ENCODE measurements at places on chromosomes 2 and 18. TPM values are rescaled to one million over a fixed set of nuclear protein-coding genes. Genes with fewer than 3 reads are reported as not detected.

DNA sequence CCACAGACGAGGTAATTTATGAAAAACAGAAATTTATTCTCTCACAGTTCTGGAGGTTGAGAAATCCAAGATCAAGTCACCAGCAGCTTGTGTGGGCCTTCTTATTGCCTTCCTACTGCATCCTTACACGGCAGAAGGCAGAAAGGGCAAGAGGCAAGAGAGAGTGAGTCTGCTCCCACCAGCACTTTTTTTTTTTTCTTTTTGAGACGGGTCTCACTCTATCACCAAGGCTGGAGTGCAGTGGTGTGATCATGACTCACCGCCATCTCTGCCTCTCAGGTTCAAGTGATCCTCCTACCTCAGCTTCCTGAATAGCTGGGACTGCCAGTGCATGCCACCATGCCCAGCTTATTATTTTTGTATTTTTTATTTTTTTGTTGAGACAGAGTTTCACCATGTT lies 78.5 kb upstream of the HK2 start:
- peaks cover 9% of the 10 kb centered on the region for H3K36me3 ChIP-seq
- H3K4me1 ChIP-seq, result peaks cover 12% of the 10 kb centered on the region
- H3K27ac ChIP-seq, result no peak overlapping the region

GRCh38 chr2:211860224-211860623 lies 678.4 kb downstream of the ERBB4 start:
- no peaks in the 10 kb centered on the region for H3K36me3 ChIP-seq
- no peaks in the 10 kb centered on the region for H3K27me3 ChIP-seq
- no peaks in the 10 kb centered on the region for H3K4me1 ChIP-seq
- H3K27ac ChIP-seq, result no peak overlapping the region
- no peak overlapping the region for H3K4me3 ChIP-seq
- no peak for DNase-seq

GRCh38 chr18:36299015-36299414 lies 1.5 kb downstream of the FHOD3 start:
- peaks cover 47% of the 10 kb centered on the region for H3K27me3 ChIP-seq
- no peaks in the 10 kb centered on the region for H3K36me3 ChIP-seq
- no peak for DNase-seq
- no peak overlapping the region for H3K27ac ChIP-seq
- H3K4me3 ChIP-seq, result peak overlapping the region; percentile 19
- H3K4me1 ChIP-seq, result no peaks in the 10 kb centered on the region

DNA sequence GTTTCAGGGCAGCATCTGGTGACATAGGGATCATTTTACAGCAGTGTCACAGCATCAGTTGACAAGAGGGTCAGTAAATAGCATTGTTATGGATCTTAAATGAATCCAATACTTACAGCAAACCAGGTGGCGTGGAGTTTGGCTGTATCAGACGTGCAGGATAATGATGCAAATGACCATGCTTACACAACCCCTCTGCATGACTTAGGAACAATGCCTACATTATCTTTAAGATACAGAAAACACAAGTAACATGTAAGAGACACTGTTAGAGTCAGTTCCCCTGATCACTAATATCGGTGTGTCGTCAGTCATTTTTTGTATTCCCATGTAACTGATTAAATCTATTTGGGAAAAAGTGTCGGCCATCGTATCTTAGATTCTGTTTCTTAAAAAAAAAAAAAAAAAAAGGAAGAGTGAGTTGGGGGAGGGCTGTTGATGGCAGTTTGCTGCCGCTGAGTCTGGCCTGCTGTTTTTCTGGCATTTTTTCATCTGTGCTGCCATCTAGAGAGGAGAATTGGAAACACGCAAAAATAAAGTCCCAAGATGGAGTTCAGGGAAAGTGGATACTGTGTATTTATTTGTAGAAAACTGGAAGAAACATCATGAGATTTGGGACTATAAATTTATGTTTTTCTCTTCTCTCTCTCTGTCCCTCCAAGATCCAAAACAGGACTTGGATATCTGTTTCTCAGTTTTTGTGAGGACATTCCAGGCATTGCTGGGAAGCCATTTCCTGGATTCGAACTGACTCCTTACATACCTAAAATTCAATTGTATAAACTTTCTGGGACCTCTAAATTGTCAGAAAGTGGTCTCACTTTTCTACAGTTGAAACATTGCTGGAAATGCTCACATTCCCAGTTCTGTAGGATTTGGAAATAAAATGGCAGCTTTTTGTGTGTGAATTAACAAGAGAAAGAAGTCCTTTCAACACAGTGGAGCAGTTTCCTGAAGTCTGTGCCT lies 60.3 kb upstream of the AGPS start:
- H3K4me3 ChIP-seq, result peak overlapping the region; percentile 47
- H3K36me3 ChIP-seq, result no peaks in the 10 kb centered on the region
- H3K27ac ChIP-seq, result no peak overlapping the region
- DNase-seq, result peak; percentile 61

- H3K4me3 ChIP-seq, result no peak overlapping the region
- H3K27ac ChIP-seq, result peak overlapping the region; percentile 65
- no peak for DNase-seq
- no peaks in the 10 kb centered on the region for H3K27me3 ChIP-seq
Observed at GRCh38 chr2:62065243-62065642, 130.7 kb upstream of the B3GNT2 start.

DNA sequence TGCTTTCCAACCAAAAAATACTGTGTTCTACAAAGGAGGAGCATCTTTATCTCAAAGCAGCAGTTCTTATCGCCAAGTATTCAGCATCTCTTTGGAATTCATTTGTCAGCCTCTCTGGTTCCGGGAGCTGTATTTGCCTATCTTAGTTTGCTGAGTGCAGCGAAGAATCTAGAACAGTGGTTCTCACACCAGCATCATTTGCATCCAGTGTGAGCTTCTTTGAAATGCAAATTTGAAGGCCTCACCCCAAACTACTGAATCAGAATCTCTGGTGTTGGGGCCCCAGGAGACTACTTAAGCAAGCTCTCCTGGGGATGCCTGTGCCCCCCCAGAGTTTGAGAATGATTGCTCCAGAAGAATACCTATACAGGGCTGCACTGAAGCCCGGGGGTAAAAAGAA lies 1.5 kb upstream of the PTPN2 start:
- peaks cover 39% of the 10 kb centered on the region for H3K4me1 ChIP-seq
- no peak for DNase-seq
- H3K4me3 ChIP-seq, result peak overlapping the region; percentile 4
- H3K36me3 ChIP-seq, result no peaks in the 10 kb centered on the region
- H3K27ac ChIP-seq, result peak overlapping the region; percentile 98

- no peak overlapping the region for H3K4me3 ChIP-seq
- no peak for DNase-seq
- H3K27me3 ChIP-seq, result no peaks in the 10 kb centered on the region
- H3K36me3 ChIP-seq, result no peaks in the 10 kb centered on the region
- H3K27ac ChIP-seq, result peak overlapping the region; percentile 26
Observed at GRCh38 chr18:54173980-54174630, 50.4 kb downstream of the MBD2 start.

DNA sequence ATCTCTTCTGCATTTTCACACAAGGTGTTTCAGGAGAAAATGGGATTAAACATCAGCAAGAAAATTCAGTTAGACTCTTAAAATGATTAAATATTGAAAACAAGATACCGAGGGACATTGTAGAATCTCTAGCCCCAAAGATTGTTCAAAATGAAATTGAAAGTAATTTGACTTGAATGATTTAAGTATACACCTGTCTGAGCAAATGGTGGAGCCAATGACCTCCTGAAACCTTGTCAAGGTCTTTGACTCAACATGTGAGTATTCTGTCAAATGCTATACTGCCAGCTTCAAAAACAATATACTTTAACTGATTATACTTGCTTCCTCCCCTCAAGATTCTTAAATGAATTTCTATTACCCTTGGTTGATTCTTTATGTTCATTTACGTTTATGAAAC lies 411.0 kb downstream of the DCC start:
- no peak overlapping the region for H3K27ac ChIP-seq
- no peaks in the 10 kb centered on the region for H3K4me1 ChIP-seq
- DNase-seq, result no peak
- H3K4me3 ChIP-seq, result no peak overlapping the region
- no peaks in the 10 kb centered on the region for H3K36me3 ChIP-seq

DNA sequence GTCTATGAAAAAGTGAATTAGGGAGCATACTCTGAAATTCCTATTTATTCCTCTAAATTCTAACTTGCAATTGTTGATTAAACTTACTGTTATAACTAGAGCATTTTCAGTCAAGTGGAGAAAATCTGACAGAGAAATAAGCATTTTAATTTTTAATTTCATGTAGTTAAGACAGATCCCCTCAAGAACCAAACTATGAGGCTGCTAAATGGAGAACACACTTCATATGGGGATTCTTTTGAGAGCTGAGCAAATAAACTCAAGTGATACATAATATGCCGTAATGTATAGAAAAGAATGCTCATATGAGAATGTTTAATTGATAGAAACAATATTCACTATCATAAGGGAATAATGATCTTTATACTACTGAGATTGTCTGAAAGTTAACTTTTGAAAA lies 340.8 kb downstream of the ERBB4 start:
- DNase-seq, result no peak
- no peak overlapping the region for H3K27ac ChIP-seq
- H3K27me3 ChIP-seq, result no peaks in the 10 kb centered on the region
- H3K4me1 ChIP-seq, result no peaks in the 10 kb centered on the region

- H3K4me3 ChIP-seq, result peak overlapping the region; percentile 95
- H3K27ac ChIP-seq, result peak overlapping the region; percentile 93
- H3K27me3 ChIP-seq, result peaks cover 31% of the 10 kb centered on the region
- H3K36me3 ChIP-seq, result no peaks in the 10 kb centered on the region
Observed at GRCh38 chr2:19363474-19363778, 5.0 kb upstream of the OSR1 start.

DNA sequence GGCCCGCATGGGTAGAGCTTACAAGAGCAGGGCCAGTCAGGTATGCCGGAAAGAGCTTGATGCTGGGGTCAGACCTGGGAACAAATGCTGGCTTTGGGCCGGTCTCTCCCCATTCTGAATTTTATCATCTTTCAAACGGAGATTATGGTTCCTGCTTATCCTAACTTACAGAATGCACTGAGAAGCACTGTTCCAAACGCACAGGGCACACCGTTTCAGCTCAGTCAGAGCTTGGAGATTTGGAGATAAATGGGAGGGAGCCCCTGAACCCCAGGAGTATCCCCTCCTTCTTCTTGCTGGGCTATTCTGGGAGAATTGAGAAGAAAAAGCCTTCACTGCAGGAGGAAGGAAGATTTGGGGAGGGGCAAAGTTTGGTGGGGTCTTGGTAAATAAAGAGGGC lies 169.4 kb downstream of the DDX1 start:
- no peaks in the 10 kb centered on the region for H3K4me1 ChIP-seq
- no peaks in the 10 kb centered on the region for H3K36me3 ChIP-seq
- no peak overlapping the region for H3K27ac ChIP-seq
- no peak for DNase-seq

DNA sequence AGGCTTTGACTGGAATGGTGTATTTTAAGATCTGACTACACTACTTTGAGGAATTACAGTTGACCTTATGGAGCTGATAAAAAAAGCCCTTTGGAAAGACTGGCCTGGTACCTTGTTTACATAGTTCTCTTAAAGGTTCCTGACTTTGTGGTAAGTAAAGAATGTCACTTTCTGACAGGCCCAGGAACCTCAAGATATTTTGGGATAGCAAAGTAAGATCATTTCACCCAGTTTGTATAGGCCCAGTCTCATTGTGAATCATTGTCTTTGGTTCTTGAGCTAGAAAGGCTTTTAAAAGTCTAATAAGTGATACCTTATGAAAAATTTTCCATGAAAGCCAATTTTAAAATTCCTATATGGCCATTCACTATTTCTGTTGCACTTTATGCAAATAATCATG lies 316.3 kb upstream of the LRRTM4 start:
- no peaks in the 10 kb centered on the region for H3K4me1 ChIP-seq
- no peak overlapping the region for H3K4me3 ChIP-seq
- H3K27me3 ChIP-seq, result no peaks in the 10 kb centered on the region
- DNase-seq, result no peak
- H3K27ac ChIP-seq, result no peak overlapping the region

GRCh38 chr2:239689410-239689809 lies 288.6 kb upstream of the HDAC4 start:
- no peak overlapping the region for H3K4me3 ChIP-seq
- peaks cover 24% of the 10 kb centered on the region for H3K27me3 ChIP-seq
- no peaks in the 10 kb centered on the region for H3K36me3 ChIP-seq
- no peak overlapping the region for H3K27ac ChIP-seq
- H3K4me1 ChIP-seq, result no peaks in the 10 kb centered on the region

DNA sequence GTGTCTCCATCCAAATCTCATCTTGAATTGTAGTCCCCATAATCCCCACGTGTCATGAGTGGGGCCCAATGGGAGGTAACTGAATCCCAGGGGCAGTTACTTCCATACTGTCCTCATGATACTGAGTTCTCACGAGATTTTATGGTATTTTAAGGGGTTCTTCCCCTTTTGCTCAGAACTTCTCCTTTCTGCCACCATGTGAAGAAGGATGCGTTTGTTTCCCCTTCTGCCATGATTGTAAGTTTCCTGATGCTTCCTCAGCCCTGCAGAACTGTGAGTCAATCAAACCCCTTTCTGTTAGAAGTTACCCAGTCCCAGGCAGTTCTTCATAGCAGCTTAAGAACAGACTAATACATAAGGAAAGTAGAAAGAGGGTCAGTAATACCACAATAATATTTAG lies 480.4 kb downstream of the KCNJ3 start:
- no peaks in the 10 kb centered on the region for H3K4me1 ChIP-seq
- H3K27ac ChIP-seq, result no peak overlapping the region
- no peak for DNase-seq
- no peaks in the 10 kb centered on the region for H3K27me3 ChIP-seq
- H3K4me3 ChIP-seq, result no peak overlapping the region

- no peaks in the 10 kb centered on the region for H3K27me3 ChIP-seq
- no peak overlapping the region for H3K27ac ChIP-seq
- H3K4me3 ChIP-seq, result no peak overlapping the region
- DNase-seq, result no peak
Observed at GRCh38 chr2:237752761-237753165, 45.8 kb upstream of the RBM44 start.

DNA sequence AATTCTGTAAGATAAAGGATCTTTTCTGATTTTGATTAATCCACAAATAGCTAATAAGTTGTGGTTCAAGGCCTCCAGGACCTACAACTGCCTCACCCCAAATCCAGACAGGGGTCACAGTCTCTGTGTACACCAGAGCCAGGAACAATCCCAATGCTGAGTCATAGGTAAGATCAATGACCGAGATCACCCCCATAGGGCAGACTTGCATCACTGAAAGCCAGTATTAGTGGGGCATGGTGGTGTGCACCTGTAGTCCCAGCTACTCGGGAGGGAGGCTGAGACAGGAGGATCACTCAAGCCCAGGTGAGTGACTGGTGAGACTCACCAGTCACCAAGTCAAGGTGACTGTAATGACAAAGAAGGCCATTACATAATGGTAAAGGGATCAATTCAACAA lies 12.9 kb downstream of the PARD6G start:
- H3K36me3 ChIP-seq, result peaks cover 5% of the 10 kb centered on the region
- H3K27ac ChIP-seq, result no peak overlapping the region
- H3K4me1 ChIP-seq, result no peaks in the 10 kb centered on the region
- DNase-seq, result no peak
- H3K27me3 ChIP-seq, result peaks cover 31% of the 10 kb centered on the region
- no peak overlapping the region for H3K4me3 ChIP-seq

- H3K27ac ChIP-seq, result no peak overlapping the region
- no peaks in the 10 kb centered on the region for H3K36me3 ChIP-seq
- peak overlapping the region; percentile 96 for H3K4me3 ChIP-seq
- H3K4me1 ChIP-seq, result peaks cover 25% of the 10 kb centered on the region
- H3K27me3 ChIP-seq, result no peaks in the 10 kb centered on the region
Observed at GRCh38 chr2:135874777-135875365, 1.4 kb downstream of the MCM6 start.

C18orf54 gene
- 0.77 TPM for polyA plus RNA-seq

IWS1 gene
- polyA plus RNA-seq, result 20.4 TPM

CD8B gene
- polyA plus RNA-seq, result 1.5 TPM

PLB1 gene
- not detected for polyA plus RNA-seq

TTC39C gene
- 26.2 TPM for polyA plus RNA-seq

DNAJC5G gene
- polyA plus RNA-seq, result not detected

GPR45 gene
- not detected for polyA plus RNA-seq

REG3A gene
- not detected for polyA plus RNA-seq

CCT7 gene
- polyA plus RNA-seq, result 376 TPM

EHD3 gene
- polyA plus RNA-seq, result 13.6 TPM

C2orf74 gene
- polyA plus RNA-seq, result 50.0 TPM

CDH20 gene
- 0.20 TPM for polyA plus RNA-seq

Measured in naive B cell (primary cell).